ENCODE measurements at places on chromosomes 2 and 18. TPM values are rescaled to one million over a fixed set of nuclear protein-coding genes. Genes with fewer than 3 reads are reported as not detected.

The EPAS1 gene
- total RNA-seq = 13.1 TPM

The TBC1D8 gene
- total RNA-seq = 18.6 TPM

The ANKMY1 gene
- total RNA-seq = 18.8 TPM

The LGALSL gene
- total RNA-seq = 3.9 TPM

The FBXO48 gene
- total RNA-seq = 0.60 TPM

The ATP6V1B1 gene
- total RNA-seq = not detected

The SERPINB7 gene
- 8.5 TPM for total RNA-seq

The ARL4C gene
- 6.3 TPM for total RNA-seq

DNA sequence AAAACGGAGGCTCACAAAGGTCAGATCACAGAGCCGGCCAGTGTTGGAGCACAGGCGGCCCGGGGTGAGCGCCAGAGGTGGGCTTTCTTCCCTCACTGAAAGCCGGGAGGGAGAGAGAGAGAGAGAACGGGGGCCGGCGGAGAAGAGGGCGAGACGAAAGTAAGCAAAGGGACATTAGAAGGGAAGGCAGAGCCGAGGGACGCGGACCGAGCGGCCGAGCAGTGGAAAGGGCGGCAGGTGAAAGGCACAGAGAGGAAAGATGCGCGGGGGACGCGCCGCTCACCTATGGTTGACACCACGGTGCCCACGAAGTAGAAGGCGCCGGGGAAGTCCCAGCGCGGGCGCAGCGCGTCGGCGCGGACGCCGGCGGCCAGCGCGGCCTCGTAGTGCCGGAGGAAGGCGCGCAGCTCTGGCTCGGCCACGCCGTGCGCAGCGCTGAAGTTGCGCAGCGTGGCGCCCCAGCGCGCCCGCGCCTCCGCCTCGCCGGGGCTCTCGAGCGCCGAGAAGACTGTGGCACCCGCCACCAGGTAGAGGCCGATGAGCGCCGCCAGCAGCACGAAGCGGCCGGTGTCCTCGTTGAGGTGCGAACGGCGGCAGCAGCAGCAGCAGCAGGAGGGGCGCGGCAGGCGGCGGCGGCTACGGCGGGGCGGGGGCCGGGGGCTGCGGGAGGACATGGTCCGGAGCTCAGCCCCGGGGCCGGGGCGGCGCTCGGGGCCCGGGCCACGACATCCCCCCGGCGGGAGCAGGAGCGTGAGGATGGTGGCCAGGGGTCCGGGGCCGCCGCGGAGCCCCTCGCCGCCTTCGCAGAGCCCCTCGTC, 166.9 kb downstream of the MSH2 start:
- no peak for DNase-seq

DNA sequence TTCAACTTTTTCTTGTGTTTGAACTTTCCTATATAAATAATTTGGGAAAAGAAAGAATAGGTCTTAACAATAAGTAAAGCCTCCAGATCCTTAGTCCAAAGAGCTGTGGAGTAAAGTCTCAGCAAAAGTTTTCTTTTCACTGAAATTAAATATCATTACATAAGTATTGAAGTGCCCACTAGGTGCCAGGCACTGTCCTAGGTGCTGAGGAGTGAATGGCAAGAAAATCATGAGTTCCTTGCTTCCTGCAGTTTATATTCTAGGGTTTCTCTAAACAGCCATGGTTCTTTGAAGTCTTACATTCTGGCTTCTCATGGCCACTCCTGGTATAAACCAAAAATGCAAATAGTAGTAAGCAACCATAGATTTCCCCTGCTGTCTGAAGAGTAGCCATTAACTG, 59.7 kb downstream of the SPP2 start:
- no peak for DNase-seq

DNA sequence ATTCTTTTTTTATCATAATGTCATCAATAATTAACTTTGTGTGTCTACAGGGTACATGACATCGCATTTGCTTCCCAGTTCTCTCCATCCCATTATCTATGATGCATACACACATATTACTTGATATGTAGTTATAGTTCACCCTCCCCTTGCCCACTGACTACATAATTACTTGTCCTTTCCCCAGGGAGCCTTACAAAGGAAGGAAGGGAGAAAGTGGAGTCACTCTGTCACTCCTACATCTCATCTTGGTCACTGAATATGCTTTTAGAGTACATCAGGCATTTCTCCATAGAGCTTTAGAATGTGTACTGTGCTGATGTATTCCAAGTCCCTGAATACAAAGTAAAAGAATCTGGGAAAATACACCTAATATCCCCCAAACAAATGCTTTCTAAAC, 6.0 kb upstream of the DTNA start:
- DNase-seq = no peak

GRCh38 chr18:69981948-69982347, 34.3 kb upstream of the CD226 start:
- no peak for DNase-seq

DNA sequence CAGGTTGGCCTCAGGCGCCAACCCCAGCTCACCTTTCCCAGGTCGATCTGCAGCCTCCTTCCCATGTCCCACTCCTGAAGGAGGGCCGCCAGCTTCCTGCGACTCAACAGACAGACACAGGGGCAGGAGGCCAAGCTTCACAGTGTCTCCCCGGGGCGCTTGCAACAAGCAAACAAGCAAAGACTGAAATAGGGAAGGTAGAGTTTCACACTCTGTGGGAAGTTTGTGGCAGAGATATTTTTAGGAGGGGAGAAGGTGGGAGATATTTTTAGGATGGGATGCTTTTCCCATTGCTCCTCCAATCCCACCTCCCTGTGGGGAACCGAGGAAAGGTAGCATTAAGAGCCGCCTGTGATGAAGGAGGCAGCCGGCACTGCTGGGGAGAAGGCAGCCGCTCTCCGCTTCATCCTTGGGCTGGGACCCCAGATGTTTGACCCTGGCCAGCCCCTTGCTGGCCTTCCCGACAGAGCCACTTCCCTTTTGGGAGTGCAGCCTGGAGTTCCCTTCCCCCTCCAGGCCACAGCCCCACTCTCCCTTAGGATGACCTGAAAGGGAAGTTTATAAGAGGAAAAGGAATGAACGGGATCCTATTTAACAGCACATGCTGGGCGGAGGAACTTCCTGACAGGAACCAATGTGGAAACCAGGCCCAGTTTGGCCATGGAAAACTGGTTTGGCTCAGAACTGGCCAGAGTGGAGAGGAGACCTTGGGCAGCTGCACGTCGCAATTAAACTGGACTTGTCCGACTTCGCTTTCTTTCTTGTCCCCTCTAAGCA, 142.2 kb upstream of the SMAD2 start:
- DNase-seq = no peak

GRCh38 chr2:11655495-11655894, 14.5 kb downstream of the NTSR2 start:
- no peak for DNase-seq

DNA sequence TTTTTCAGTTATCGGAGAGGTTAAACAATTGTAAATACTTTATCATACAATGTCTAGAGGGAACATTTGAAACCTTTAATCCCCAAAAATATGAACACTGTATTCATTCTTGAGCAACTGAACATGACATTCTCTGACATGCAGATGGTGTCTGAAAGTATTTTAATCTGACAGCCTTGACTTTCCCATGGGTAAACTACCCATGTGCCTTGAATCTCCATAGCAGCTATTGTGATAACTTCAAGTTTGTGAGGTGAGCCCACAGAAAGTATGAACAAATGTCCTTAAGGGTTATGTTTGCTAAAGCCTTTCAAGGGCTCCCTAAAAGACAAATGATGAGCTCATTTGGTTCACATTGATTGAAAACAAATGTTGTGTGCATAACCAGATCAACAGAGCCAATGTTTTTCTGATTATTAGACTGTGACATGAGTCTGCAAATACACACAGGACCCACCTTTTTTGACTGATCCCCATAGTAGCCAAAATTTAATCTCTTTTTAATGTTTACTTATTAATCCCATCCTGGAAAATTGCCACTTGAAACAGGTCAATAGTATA, 1326.0 kb downstream of the LRP1B start:
- no peak for DNase-seq

- DNase-seq = no peak
These were observed 134.6 kb downstream of the BABAM2 start for GRCh38 chr2:28025123-28025522.

DNA sequence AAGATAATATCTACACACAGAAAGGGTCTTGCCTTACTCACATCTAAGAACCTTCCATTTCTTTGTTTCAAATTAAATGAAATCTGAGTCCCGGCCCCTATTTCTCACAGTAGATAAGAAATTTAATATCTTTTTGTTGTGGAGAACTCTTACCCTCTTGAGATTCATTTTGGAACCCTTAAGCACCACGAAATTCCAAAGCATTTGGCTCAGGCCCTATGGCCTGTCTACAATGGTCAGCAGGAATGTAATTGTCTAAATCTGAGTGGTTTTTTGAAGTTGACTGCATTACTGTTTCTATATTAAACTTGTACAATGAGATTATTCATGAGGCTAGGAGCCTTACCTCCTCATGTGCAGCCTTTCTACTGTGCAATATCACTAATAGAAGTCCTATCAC, 723.3 kb downstream of the TSN start:
- no peak for DNase-seq

GRCh38 chr2:103289105-103289725, 527.4 kb downstream of the TMEM182 start:
- no peak for DNase-seq

DNA sequence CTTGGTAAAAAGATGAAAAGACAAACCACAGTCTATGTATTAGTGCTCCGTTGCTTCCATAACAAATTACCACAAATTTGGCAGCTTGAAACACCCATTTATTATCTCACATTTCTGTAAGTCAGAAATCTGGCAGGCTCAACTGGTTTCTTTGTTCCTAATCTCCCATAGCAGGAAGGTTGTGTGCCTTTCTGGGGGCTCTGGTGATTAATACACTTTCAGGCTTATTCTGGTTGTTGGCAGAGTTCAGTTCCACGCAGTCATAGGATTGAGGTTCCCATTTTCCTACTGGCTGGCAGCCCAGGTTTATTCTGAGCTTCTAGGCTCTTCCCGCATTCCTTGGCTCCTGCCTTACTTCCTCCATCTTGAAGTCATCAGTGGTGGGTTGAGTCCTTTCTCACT, 189.3 kb downstream of the ANAPC1 start:
- DNase-seq = no peak

- no peak for DNase-seq
These were observed 36.8 kb downstream of the COL4A4 start for GRCh38 chr2:227127201-227127600.

DNA sequence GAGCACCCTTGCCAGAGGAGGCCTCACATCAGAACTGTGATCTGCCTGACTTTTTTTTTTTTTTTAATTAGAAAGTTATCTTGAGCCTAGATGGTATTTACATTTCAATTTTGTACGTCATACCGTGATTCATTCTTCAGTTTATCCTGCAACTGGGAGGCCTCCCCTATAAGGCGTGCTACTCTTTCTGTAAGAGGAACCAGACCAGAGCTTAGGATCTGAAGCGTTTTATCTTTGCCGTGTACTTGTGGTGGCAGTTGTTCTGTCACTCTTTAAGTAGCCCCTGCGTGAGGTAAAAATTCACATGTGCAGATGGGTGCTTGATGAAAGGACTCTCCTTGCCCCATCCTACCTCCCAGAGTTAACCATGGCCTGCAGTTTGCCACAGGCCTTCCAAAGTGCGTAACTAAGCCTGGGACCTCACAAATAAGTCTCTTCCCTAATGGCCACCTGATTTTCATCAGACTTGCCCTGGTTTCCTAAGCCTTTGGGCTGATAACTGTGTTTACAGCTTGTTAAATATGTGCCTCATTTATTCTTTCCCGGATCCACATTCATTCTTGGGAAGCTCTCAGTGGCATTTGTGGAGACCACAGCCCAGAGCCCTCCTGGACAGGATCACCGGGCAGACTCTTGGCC, 96.0 kb downstream of the MTCL1 start:
- peak; percentile 85 for DNase-seq

DNA sequence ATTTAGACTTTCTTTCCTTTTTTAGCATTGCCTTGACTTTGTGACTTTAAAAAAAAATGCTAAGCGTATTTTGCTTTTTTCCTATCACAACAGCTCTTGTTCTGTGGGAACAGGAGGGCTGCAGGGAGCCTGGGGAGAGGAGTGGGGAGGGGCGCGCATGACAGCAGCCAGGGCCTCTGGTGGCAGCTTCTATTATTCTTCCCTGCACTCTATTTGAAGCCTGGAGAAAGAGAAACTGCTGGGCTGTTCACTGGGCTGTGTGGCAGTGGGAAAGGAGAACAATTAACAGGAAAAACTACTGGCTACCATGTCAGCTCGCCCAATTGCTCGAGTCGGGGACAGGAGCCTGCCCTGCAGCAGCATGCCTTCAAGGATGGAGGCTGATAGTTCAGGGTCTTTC, 119.0 kb upstream of the ZBTB14 start:
- no peak for DNase-seq

DNA sequence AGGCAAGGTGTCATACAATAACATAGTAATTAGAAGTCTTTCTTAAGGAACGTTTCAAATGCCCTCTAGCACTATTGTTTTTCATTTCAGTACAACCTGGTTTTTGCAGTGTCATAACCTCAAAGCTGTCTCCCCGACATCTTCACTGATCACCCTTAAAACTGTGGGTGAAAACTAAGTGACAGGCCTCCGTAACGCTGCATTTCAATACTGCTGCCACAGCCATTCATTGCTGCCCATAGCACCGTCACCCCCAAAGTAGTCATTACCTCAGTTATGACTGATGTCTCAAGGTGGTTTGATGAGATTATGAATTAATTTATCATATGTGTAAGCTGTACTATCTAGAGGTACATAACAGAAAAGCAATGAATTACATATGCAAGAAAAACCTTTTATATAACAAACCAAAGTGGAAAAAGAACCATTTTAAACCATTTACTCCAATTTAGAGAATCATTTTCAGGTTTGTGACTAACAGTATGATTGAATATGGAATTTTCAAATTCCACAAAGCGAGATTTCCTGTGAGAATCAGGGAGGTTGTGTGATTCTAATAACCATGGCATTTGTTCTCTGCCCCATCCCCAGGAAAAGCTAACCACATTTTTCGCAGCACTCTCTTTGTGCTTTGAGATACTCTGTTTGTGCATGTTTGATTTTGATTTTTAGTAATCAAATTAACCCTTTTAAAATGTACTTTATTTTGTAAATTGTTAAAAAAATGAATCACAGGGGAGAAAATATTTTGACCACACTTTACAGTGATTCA, 263.0 kb downstream of the PTGR3 start:
- peak; percentile 31 for DNase-seq

DNA sequence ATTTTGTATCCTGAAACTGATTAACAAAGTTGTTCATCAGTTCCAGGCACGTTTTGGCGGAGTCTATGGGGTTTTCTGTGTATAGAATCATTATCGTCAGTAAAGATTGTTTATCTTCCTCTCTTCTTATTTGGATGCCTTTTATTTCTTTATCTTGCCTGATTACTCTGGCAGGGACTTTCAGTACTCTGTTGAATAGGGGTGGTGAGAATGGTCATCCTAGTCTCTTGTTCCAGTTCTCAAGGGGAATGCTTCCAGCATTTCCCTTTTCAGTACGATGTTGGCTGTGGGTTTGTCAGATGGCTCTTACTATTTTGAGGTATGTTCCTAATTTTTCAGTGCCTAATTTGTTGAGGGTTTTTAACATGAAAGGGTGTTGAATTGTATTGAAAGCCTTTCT, 14.0 kb upstream of the SPDYA start:
- no peak for DNase-seq

- no peak for DNase-seq
These were observed 7.7 kb downstream of the HOXD3 start for GRCh38 chr2:176164611-176165369.

Measured in SJSA1 (cell line).